ENCODE measurements at places on chromosomes 5 and 9.

GRCh38 chr5:77337246-77337645 is 126.8 kb downstream of the PDE8B start:
- DNase-seq: no peak

GRCh38 chr5:2780421-2781171 is 29.1 kb upstream of the IRX2 start:
- DNase-seq: no peak

- DNase-seq: no peak
Measured at GRCh38 chr5:109253262-109253661, 156.5 kb downstream of the PJA2 start.

DNA sequence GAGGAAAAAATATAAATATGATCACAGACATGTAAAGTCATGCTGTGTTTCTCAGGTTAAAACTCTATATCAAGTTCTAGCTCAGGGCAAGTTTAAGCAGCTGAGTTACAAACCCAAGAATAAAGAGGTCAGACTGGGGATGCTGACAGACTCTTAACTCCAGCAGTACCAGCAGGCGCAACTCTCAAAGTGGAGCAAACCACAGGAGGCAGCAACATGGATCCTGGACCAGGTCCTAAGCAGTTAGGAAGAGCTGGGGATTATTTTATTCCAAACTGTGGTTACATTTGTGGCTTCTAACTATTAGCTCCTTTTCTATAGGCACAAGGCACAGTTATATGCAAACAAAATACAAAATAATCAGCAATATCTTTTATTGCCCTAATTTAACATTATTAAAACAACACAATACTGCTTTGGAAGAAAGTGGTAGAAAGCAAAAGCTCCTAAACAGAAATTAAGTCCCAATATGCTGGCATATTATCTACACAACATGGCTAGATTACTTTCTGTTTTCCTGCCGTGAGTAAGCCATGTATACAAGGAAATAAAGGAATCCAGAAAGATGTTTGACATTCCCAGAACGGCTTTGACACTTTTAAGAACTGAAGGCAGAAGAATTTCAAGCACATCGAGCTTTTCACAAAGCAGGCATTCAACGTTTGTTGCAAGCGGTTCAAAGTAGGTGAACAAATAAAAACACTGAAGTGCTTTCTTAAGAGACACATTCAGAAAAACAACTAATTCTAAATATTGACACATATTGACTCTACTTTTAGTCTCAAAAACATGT is 378.8 kb upstream of the ZNF608 start:
- no peak for DNase-seq

GRCh38 chr9:133426011-133426410 is 3.8 kb downstream of the ADAMTS13 start:
- no peak for DNase-seq
